CD4-positive, alpha-beta T cell (primary cell): ENCODE measurements at places on chromosomes 2 and 18.

GRCh38 chr2:112727276-112728028 is 6.6 kb downstream of the NT5DC4 start:
- no peak for DNase-seq

- DNase-seq, result no peak
Measured at GRCh38 chr18:13442451-13442850, 223.9 kb downstream of the LDLRAD4 start.

DNA sequence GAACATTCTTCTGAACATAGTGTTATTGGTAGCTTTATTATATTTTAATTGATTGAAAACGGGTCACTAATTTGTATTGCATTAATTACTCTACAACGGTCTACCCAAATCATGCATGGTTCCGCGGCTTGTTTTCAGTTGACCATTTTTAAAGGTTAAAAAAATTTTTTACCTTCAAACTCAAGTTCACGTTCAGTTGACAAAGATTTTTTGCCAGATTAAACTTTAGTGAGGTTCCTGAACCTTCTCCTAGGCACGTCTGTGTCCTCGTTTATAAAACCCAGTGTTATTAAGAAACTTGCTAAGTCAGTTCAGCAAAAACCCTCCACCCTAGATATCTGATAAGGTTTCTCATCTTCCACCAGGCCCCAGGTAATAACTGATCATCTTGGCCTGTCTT is 331.2 kb downstream of the ALK start:
- no peak for DNase-seq

DNA sequence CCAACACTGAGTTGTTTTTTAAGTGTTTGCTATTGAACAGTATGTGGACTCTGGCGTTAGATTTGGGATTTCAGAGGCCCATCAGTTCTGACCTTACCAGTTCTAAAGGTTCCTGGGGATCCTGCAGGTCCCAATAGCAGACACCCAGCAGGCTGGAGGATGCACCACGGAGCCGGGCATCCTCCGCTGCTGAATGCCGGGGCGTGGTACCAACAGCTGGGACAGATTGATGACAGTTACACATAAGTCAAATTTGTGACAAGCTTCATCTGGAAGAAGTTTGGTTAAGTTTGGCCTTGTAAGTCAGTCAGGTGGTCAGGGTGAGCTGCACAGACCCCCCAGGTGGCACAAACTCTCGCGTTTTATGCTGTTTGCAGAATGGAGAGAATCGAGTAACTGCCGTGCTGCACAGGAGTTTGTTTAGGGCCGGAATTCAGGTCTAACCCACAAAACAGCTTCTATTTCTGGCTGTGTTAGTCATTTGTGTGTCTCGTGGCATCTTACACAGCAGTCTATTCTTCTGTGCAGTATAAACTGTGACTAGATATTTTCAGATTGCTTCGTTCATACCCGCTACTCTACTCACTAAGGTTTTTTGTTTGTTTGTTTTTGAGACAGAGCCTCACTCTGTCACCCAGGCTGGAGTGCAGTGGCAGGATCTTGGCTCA is 19.2 kb downstream of the CTDP1 start:
- DNase-seq, result no peak

GRCh38 chr18:5824370-5824984 is 70.8 kb downstream of the TMEM200C start:
- DNase-seq, result no peak

DNA sequence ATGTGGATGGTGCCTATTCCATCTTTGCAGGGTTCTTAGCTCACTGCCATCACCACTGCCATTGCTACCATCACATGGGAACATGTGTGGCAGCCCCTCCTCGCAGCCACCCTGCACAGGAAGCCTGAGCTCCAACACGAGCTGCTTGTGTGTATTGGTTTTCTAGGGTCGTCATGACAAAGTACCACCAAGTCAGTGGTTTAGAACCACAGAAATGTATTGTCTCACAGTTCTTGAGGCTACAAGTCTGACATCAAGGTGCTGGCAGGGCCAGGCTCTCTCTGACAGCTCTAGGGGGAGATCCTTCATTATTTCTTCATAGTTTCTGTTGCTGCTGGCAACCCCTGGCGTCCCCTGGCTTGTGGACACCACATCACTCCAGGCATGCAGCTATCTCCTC is 10.3 kb upstream of the IL1R2 start:
- no peak for DNase-seq

GRCh38 chr18:67954594-67954993 is 438.1 kb upstream of the DSEL start:
- DNase-seq, result no peak

GRCh38 chr2:1306687-1307516 is 106.4 kb upstream of the TPO start:
- no peak for DNase-seq

DNA sequence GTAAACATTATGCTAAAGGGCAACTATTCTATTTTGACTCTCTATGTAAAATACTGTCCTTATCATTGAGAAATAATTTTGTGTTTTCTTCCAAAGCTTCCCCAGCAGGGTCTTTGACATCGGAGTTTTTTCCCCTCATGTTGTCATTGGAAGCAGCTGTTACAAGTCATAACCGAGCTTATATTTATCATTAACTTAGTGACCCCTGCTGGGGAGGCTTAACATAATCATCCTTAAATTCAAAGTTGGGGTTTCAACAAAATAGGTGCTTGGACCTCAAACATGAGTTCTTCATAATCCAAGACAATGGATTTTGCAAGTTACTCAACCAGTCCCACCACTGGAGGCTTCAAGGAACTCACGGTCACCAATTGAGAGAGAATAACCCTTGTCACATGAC is 330.9 kb downstream of the DCC start:
- DNase-seq, result no peak

DNA sequence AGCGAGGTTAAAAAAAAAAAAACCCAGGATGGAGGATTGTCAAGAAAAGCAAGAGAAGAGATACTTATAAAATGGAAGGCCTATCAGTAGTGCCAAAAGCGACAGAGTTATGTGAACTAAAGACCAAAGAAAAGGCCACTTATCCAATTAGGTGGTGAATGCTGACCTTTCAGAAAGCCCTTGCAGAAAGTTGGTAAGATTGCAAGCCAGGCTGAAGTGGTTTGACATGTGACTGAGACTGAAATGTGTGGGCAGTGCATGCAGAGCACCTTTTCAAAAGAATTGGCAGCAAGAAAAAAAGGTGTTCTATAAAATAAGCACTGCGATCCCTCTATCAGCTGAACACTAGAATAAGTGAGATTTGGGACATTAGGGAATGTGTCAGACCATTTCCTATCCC is 379.4 kb upstream of the FAM98A start:
- no peak for DNase-seq

DNA sequence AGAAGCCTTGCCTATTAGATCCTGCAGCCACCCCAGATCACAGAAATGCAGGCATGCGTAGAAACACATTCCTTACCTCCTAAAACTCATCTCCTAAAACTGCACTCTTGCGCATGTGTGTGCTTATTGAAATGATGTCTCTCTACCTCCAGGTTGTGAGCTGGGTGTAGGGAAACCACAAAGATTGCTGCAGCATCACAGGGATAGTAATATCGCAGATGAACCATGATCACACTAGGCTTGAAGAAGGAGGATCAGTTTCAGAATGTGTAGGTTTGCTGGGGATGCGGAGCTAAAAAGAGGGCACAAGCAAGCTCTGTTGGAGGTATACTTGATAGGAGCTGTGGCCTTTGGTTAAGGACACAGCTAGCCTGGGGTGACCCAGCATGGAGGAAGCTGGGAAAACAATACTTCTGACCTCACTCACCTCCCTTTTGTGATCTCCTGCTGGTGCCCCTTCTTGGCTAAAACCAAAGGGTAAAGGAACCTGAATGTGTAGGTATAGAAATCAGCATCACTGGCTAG is 118.8 kb downstream of the SETBP1 start:
- DNase-seq, result no peak

DNA sequence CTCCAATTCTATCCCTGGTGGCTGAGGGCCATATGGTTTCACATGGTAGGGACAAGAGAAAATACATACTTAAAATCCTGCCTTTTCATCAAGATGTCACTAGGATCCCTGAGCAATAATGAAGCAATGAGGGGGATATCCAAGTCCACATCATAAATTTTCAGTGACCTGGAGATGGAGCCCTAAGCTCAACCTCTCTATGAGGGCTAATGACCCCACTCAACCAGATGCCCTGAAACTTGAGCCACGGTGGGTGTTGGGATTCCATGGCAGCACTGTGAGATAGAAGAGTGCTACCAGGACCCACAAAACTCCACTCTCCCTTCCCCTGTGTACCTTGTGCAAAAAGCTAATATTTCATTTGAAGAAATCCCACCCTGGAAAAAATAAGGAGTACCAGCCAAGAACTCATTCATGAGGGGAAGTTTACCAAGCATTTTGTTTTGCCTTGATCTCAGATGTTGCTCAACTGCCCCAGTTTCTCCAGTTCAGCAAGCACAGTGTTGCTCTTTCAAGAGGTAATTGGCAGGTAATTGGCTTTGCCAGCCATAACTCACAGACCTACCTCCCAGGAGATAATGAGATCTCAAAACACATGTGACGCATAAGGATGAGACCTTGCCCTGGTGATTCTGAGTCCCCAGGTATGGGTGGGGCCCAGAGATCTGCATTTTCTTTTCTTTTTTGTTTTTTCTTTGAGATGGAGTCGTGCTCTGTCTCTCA is 51.0 kb upstream of the TTC39C start:
- DNase-seq, result no peak

GRCh38 chr2:40036241-40036640 is 257.2 kb upstream of the THUMPD2 start:
- DNase-seq, result no peak

- DNase-seq, result no peak
Measured at GRCh38 chr2:238955648-238956531, 108.0 kb downstream of the TWIST2 start.

GRCh38 chr2:168343586-168343985 is 96.2 kb upstream of the STK39 start:
- DNase-seq, result no peak

DNA sequence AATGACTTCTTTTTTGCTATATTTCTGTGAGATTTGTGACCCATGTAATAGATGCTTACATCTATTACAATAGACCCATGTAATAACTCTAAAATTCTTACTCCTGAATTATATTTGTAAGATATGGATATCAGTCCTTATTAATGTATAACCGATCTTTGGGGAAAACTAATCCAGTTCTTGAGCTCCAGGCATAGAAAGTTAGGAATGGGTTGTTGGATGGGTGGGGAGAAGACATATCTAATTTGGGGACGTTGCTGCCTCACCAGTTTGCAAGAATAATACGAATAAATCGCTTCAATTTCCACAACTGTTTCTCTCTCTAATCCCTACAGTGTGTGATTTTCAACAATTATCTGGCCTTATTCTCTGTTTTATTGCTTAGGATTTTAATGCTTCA is 13.5 kb downstream of the CAVIN2 start:
- DNase-seq, result no peak

- no peak for DNase-seq
Measured at GRCh38 chr2:101688261-101688660, 9.2 kb upstream of the MAP4K4 start.
